ENCODE measurements at places on chromosomes 2 and 18.

GRCh38 chr2:97714084-97714949 is 941 bp downstream of the ZAP70 start:
- no peak for DNase-seq

DNA sequence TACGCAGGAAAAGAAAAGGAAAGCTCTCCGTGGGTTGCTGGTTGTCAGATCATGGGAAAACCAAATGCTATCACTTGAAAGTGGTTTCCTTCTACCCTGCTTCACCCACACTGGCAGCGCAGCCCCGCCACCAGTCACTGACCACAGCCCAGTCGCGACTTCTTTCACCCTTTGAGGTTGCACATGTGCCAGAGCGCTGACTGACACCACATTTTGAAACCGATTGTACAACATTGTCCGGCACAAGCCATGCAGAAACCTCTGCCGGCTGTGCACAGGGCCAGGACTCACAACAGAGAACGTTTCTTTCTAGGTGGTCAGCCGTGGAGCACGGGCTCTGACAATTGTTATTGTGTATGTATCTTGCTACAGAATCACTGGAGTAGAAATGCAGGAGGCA is 827.2 kb upstream of the POU3F3 start:
- no peak for DNase-seq

DNA sequence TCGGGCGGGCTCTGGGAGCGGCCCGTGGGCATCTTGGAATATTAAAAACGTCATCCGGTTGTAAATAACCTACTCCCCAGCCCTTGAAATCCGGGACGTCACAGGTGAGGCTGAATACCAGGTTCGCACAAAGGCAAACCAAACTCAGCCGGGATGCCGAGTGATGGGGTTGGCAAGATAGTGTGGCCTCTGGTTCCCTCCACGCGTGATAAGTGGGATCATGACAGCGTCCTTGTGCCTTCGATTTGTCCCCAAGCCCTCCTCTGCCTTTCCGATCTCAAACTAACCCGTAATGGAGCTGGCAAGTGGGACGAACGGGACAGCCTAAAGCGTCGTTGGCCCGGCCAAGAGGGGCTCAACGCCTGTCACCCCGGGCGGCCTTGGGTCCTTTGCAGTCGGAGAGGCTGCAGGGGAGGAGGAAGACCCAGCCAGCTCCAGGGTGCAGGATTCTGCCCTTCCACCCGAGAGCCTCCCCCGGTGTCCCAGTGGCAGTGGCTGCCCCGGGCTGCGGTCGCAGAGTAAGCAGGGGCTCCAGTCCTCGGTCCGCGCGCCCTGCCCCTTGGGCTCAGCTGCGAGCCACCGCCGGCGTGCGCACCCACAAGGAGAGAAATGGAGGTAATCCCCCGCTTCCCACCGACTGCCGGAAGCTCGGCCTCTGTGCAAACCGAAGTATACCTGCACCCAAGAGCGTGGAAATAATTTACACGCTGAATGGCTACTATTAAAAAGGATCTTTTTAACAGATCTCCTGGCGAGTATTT is 13.4 kb upstream of the PAX3 start:
- DNase-seq, result no peak

DNA sequence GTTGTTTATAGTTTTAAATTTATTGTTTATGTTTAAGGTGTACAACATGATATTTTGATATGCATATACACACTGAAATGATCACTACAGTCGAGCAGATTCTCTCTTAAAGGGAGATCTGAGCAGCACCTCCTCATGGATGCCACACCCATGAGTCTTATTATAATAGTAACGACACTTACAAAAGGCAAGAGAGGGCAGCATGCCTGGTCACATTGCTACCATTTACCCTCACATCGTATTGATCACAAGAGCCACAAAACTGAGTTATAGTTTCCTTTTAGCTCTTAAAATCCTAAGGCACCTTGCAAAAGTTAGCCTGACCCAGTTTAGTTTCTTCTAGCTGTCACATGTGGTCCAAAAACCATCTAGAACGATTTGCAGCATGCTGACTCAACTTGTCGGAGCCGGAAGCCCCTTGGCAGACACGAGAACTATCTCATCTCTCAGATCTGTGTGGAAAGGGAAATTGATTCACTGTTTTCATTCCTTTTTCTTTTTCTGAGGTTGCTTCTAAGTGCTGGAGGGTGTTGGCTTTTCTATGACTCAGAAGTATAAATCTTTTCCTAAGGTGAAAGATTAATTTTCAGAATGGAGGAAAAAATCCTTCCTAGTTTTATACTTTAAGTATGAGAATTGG is 85.3 kb downstream of the CDC42EP3 start:
- no peak for DNase-seq

- no peak for DNase-seq
These were observed 117.0 kb downstream of the RBMS1 start for GRCh38 chr2:160376576-160376975.

DNA sequence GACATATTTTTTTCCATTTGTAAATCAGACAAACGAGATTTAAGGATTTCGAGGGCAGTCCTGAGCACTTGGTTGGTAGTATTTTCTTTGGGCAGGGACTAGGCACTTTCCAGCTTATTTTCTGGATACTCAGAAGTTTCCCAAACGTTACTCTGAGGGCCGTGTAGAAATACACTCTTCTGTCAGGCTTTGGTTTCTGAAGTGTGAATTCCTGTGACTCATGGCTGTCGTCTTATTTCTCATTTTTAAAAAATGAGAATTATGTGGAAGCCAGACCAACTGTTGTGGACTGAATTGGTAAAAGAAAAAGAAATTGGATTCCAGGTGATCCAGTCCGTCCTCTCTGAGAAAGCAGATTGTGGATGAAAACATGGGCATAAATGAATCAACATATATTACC is 658.6 kb upstream of the FANCL start:
- DNase-seq, result no peak
